ENCODE measurements at places on chromosomes 6 and 20. TPM values are rescaled to one million over a fixed set of nuclear protein-coding genes. Genes with fewer than 3 reads are reported as not detected.

DNA sequence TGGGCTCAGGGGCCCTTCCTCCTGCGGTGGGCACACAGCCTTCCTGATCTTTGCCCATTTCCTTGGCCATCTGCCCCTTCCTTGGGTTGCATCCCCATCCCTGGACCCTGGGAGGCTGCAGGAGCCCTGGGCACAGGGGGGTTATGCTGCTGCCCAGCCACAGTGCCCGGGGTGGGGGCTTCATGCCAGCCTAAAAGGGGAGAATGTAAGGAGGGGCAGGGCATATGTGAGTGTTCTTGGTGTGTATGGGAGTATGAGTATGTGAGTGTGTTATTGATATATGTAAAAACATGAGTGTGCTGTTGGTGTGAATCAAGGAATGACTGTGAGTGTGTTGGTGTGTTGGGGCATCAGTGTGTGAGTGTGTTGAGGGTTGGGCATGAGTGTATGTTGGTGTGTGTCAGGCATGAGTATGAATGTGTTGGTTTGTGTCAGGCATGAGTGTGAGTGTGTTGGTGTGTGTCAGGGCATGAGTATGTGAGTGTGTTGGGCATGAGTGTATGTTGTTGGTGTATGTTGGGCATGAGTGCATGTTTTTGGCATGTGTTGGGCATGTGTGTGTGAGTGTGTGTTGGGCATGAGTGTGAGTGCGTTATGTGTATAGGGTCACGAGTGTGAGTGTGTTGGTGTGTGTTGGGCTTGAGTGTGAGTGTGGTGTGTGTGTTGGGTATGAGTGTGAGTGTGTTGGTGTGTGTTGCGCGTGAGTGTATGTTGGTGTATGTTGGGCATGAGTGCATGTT, 14.7 kb upstream of the CST8 start:
- no peak for DNase-seq

DNA sequence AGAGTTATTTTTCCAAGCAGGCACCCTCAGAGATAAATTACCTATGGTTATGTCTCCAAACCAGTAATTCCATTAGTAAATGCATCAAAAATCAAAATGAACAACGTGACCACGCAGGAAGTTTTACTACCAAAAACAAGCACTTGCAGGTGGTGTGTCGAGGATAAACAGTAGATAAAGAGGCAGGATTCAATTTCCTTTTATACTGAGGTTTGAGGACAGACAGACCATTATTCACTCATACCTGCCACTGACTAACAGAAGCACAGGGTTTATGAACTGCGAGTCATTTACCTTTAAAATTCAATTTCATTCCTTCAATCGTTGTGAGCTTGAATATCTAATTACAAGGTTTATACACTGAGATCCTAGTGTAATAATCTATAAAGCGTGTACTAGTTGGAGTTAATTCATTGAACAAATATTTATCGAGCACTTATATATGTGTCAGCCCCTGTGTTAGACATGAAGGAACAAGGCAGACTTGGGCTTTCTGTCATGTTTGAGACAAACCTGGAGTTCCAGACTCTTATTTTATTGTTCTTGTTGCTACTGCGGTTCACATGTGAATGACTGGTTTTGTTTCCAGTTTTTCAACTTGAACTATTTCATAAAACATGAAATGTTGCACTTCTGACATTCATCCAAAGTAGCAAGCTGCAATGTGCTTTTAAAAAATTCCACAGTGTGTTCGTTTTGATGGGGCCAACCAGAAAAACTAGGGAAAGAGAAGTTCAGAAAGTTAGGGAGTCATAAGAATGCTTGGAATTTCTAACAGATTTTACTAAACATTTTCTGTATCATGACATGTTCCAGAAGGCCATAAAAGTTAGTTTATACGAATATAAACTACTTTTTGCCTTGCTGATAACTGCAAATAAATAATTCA, 205.6 kb downstream of the UST start:
- peak; percentile 42 for DNase-seq

- DNase-seq = no peak
These were observed 283.7 kb upstream of the AGPAT4 start for GRCh38 chr6:161557333-161558107.

DNA sequence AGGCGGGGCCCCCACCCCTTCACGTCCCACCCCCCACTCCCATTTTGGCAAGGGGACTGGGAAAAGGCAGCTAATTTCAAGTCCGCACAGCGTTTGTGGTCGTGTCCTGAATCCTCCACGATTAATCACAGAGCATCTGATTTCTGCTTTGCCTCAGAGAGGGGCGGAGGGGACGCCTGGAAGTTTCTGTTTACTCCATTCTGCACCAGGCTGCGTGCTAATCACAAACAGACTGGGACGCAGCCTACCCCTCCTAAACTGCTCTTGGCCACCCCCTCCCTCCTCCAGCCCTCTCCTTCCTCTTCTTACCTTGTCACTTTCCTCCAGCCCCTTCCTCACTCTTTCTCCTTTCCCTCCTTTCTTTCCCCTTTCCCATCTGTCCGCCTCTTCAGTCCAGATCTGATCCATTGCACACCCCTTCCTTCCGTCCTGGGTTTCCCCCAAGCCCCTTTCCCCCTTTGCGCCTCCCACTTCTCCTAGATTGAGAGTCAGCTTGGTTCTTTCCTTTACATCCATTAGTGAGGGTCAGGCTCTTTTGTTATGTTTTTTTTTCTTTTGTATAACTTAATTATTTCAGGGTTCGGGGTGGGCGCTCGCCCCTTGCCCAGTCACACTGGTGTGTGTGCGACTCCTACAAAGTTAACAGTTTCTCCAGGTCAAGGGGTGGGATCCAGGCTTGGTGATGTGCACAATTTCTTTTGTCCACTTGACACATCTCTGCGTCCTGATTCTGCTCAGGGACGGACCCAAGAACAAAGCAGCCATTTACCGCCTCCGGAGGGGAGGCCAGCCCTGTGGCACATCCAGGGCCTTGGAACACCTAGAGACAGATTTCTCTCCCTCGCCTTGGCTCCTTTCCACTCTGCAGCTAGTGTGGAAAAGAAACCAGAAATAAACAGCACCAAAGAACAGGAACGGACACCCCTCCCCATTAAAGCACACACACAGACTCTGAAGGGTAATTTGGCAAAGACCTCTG, 520 bp upstream of the RIPOR3 start:
- DNase-seq = no peak

DNA sequence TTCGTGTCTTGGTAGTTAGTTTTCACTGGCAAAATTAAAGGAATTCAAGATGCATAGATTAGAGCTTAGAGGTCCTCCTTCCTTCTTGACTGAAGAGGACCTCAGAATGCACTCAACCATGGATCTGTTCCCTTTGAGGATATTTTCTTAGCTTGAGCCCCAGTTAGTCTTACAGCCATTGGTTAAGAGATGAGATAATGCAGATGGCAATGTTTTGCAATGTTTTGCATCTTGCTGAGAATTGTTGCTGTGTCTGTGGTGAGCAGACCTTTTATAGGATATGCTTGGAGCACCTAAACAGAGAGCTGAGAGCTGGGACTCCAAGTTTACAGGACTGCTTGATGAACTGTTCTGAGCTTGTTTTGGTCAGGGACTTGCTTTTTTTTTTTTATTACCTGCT, 107.5 kb downstream of the TMEM170B start:
- DNase-seq = no peak

GRCh38 chr6:11865680-11866300, 87.2 kb upstream of the ADTRP start:
- peak; percentile 74 for DNase-seq

DNA sequence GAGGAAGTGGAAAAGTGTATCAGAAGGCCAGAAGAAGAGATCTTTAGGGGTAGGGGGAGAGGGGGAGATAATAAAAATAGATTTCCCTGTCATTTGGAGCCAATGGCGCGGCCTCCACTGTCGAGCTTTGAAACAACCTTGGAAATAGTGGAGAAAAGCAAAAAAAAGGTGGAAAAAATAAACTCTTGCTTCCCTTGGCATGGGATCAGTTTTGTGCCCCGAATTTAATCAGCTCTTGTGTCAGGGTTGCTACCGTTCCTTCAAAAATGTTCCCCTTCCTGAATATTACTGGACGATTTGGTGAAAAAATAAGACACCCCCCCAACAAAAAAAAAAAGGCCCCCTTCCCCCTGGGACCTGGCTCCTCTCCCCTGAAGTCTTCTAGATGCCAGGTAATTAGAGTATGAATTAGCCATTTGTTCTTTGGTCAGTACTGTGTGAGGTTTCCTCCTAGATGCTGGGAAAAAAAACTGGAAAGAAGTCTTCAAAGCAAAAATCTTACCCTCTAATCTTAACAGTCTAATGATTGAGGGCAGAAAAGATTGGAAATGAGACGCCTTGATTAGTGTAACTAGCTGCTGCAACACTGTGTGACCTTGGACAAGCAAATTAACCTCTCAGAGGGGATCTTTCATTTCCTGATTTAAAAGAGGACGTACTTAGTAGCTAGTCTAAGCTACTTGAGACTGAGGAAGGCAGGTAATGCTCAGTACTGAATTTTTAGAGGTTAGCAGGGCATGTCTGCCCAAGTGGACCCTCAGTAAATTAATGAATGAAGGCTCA, 872 bp upstream of the RBM39 start:
- DNase-seq = no peak

Gene PDE7B
- total RNA-seq = not detected

Gene DAAM2
- not detected for total RNA-seq

DNA sequence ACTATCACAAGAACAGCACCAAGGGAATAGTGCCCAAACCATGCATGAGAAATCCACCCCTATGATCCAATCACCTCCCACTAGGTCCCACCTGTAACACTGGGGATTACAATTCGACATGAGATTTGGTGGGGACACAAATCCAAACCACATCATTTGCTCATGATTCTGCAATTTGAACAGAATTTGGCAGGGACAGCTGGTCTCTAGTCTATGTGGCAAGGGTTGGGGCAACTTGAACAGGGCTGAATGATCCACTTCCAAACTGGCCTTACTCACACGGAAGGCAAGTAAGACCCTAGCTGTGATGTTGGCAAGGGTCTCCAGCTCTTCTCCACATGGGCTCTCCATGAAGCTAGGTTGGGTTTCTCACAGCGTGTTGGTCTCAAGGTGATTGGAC, 10.1 kb upstream of the FKBP5 start:
- DNase-seq = no peak

DNA sequence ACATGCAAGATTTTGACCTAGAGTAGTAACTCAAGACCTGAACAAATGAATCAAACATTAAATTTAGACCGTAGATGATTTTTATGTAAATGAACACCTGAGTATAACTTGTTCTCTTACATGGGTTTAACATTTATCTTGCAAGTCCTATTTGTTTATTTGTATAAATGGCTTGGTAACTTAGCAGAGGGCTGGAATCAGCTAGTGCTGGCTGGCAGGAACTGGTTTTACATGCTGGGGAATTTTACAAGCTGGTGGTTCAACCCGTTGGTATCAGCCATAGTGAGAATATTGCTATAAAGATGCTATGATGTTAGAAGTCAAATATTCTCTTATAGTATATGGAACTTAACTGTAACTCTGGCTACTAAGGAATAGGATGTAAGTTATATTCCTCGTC, 8.9 kb downstream of the SLC22A2 start:
- peak; percentile 39 for DNase-seq

DNA sequence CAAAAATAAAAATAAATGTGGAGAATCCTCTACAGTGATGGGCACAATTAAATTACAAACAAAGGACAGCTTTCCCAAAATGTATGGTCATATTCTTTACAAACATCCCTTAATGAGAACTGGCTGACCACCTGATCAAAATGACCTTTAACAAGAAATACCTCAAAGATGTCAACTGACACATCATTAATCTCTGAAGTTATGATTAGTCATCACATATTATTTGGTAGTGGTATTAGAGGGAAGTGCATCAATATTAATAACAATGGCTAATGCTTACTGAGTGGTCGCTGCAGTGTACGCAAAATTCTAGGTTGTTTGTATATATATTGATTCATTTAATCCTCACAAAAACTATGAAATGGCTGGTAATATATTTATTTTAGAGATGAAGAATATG, 340.6 kb downstream of the GJA1 start:
- DNase-seq = no peak

GRCh38 chr6:102774326-102774725, 1380.8 kb downstream of the GRIK2 start:
- DNase-seq = peak; percentile 57

- peak; percentile 42 for DNase-seq
These were observed 97.5 kb downstream of the FOXO3 start for GRCh38 chr6:108658174-108658573.

Gene GABBR1
- 7.0 TPM for total RNA-seq

Gene PSORS1C1
- 2.0 TPM for total RNA-seq

DNA sequence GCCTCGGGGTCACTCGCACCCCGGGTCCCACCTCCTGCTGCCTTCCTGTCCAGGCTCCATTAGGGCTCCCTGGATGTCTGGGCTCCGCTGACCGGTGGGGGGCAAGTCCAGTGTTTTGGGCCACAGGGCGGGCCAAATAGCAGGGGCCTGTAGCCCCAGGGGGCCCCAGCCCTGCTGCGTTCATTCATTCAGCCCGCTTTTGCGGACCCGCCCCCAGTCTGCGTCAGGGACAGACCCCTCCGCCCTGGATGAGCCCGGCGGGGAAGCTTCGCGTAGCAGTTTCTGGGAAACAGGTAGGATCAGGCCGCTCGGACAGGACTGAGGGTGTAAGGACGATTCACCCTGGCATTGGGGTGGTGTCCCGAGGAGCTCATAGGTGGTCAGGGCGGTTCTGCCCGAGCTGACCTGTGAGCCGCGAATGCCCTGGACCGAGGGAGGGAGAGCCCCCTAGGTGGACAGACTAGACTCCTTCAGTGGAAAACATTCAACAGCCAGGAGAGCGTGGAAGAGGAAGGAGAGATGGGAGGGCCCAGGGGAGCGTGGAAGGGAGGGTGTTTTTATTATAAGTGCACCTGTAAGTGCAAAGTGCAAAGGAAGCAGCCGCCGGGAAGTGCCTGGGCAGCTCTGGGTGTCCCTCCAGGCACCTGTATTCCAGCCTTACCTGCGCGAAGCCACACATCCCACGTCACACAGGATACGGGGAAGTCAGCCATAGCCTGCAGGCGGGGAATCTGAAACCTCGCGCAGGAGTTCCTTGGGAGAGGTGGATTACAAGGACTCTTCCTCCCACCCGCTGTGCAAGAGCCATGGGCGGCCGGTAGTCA, 662 bp downstream of the ENTPD6 start:
- DNase-seq = peak; percentile 85

- no peak for DNase-seq
These were observed 140 bp downstream of the ADA start for GRCh38 chr20:44651434-44651683.

DNA sequence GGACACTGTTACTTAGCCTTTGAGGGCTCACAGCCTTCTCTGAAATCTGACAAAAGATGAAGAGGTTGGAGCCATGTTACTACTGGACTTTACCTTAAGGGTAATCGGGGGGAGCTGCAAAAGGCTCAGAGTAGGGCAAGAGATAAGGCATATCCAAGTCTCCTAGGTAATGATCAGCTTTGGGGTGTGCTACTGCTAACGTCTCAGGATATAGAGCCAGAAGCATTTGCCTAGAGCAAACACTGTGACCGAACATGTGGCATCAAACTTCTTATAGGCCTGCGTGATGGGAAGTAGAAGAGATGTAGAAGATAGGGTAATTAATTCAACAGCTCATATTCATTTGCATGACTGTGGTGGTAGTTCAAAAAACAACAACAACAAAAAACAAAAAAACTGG, 11.1 kb downstream of the UBE2V1 start:
- DNase-seq = no peak

GRCh38 chr6:89270951-89271721, 44.0 kb downstream of the GABRR2 start:
- DNase-seq = no peak

Gene MAP1LC3A
- total RNA-seq = 2.7 TPM

GRCh38 chr6:165181951-165182414, 127.4 kb downstream of the C6orf118 start:
- DNase-seq = peak; percentile 82

Gene ELOVL4
- total RNA-seq = 1.6 TPM

Gene C6orf15
- total RNA-seq = not detected

GRCh38 chr6:148525453-148525852, 182.8 kb downstream of the SASH1 start:
- peak; percentile 62 for DNase-seq

GRCh38 chr6:39344821-39345280, 22.3 kb upstream of the KCNK16 start:
- no peak for DNase-seq
